ENCODE measurements at places on chromosomes 1 and 21. TPM values are rescaled to one million over a fixed set of nuclear protein-coding genes. Genes with fewer than 3 reads are reported as not detected.

Gene FALEC
- 0.43 TPM for total RNA-seq

GRCh38 chr1:12717301-12717838 lies 1.5 kb downstream of the AADACL3 start:
- DNase-seq, result no peak

DNA sequence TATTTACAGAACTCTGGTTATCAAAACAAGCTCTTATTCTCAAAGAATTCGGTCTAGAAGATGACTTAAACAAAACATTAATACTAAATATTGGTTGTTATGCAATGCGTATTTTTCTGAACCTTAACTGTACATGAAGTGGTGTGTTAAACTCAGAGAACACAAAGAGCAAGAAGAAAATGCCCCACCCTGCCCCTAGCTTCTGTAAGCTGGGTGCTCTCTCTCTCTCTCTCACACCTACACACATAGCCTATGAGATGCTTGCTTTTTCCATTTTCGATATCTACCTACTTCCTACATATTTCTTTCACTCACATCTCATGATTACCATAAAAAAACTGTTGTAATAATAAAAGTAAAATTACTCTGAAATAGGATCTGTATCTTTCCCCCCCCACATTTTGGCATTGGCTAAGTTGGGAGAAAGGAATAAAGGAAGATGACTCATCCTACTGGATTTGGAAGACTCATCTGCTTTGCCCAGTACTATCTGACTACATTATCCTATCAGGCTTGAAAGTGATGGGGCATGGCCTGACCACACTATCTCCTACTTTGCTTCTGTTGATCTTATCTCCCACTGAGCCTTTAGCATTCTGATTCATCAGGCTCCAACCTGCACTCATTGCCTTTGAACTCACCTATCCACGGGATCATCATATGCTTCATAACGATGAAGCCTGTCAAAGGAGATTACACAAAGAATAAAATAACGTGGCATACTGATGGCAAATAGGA lies 2.9 kb downstream of the CRYZ start:
- peak; percentile 66 for DNase-seq

Gene PPIH
- 23.5 TPM for total RNA-seq

GRCh38 chr21:26587736-26588201 lies 14.7 kb upstream of the CYYR1 start:
- peak; percentile 57 for DNase-seq

- DNase-seq, result no peak
Measured at GRCh38 chr1:20988943-20989342, 187.8 kb downstream of the EIF4G3 start.

Gene CHODL
- 0.38 TPM for total RNA-seq

Gene MX2
- total RNA-seq, result 8.6 TPM

DNA sequence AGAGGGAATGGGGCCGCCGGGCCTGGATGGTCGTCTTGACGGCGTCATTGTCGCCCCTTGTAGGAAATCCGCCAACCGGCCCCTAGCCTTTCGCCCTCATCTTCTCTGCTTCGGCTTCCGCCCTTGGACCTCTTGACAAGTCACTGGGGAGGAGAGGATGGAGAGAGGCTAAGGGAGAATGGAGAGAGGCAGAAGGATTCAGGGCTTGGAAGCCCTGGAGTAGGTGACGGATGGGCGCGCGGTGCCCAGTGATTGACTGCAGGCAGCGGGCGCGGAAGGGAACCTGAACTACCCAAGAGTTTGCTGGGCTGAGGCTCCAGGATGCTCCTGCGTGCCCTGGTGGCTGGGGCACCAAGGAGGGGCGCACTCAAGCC lies 651 bp downstream of the PDE4B start:
- peak; percentile 7 for DNase-seq

Gene FHAD1
- total RNA-seq, result 0.25 TPM

Gene A3GALT2
- not detected for total RNA-seq

GRCh38 chr1:107432108-107432507 lies 291.3 kb downstream of the NTNG1 start:
- DNase-seq, result no peak

Gene BACE2
- 16.8 TPM for total RNA-seq

Gene FNDC10
- total RNA-seq, result 8.7 TPM

- DNase-seq, result no peak
Measured at GRCh38 chr1:178389441-178389840, 107.3 kb downstream of the CLEC20A start.

Gene CASZ1
- total RNA-seq, result 3.5 TPM

DNA sequence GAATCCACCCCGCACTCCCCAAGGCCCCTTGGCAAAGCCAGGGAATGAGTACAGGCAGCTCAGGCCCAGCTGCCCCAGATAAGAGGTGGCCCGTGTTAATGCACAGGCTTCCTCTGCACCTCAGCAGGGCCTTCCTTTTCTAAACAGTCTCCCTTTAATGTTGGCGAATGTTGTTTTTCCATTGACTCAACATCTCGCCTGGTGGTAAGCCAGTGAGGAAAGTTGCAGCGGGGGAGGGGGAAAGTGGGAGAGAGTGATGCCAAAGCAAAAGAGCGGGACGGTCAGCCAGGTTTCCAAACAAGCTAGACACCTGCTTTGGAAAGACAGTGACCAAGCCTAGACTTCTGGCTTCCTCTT lies 10.3 kb upstream of the PROX1 start:
- DNase-seq, result no peak

Gene LDLRAD2
- 0.14 TPM for total RNA-seq
